Testis (tissue), 5 donors: ENCODE measurements at places on chromosomes 5 and 9.

DNA sequence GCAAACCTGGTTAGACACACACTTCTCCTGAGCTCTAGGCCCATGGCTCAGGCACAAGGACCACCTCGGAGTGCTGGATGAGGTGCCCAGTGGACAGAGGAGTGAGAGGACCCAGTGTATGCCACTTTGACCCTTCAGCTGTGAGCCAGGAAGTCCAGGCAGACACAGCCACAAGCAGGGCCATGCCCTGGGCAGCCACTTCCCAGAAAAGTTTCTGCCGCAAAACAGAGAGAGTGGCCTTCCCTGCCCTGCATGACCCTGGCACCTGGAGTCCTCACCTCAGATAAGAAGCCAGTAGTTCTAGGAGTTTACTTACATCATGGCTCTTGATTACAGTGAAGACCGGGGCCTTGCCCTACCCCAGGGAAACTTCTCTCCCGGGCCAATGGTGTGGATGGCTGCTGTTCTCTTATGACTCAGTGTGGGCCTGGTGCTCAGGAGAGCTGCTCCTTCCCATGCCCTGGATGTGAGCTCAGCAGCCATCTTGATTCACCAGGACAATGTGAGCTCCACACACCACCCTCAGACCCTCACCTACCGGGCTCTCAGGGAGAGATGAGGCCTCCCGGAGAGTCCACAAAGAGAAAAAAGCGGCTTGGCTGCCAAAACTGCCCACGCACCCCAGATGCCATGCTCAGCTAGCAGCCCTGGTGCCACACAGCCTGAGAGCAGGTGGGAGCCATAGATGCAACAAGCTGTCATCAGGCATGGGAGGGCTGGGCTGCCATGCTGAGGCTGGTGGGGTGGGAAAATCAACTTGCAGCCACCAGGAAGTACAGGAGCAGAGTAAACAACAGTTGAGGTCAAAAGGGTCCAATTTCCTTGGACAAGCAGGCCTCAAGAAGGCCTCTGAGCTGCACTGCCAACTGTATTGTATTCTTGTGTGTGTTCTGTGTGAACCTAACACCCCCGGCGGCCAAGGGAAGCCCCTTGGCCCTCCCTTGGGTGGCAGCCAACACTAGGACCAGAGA lies 11.7 kb upstream of the IRF1 start:
- no peaks in the 10 kb centered on the region for H3K4me1 ChIP-seq
- H3K27ac ChIP-seq, result no peak overlapping the region
- no peaks in the 10 kb centered on the region for H3K36me3 ChIP-seq
- no peak overlapping the region for H3K4me3 ChIP-seq

DNA sequence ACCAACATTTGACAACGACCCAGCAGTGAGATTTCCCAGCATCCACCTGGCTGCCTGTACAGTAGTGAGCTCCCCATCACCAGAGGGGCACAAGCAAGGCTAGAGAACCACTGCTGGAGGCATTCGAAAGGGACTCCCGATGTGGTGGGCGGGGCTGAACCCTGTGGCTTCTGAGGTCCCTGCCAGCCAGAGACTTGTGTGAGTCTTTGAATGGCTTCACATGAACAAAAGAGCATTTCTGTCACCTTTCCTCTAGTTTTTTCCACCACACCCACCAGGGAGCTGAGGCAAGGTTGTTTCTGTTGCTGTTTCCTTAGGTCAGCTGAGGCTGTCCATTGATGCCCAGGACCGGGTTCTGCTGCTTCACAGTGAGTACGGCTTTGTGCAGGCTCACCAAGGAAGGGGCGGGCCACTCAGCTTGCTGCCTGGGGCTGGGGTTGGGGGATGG lies 15.7 kb downstream of the RGS3 start:
- H3K4me1 ChIP-seq, result peaks cover 11% of the 10 kb centered on the region
- no peak overlapping the region for H3K4me3 ChIP-seq
- H3K27ac ChIP-seq, result no peak overlapping the region
- H3K36me3 ChIP-seq, result no peaks in the 10 kb centered on the region

DNA sequence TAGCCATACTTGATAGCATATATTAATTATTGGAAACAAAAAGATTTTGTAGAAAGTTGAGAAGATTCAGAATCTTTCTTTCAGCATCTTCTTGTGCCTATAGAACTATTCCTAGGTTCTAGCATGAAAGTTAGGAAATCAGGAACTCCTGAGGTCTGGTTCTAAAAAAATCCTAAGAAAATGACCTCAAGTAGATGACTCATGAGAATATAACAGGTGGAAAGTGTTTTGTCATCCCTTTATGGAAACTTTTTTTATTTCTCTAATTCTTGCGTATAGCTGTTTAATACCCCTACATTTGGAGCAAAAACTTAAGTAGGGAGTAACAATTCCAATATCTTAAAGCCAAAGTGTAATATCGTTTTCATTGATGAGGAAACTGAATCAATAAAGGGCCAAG lies 574.1 kb downstream of the NR2F1-AS1 start:
- H3K4me3 ChIP-seq, result no peak overlapping the region
- H3K36me3 ChIP-seq, result no peaks in the 10 kb centered on the region
- no peak for DNase-seq
- no peak overlapping the region for H3K27ac ChIP-seq
- no peaks in the 10 kb centered on the region for H3K4me1 ChIP-seq

DNA sequence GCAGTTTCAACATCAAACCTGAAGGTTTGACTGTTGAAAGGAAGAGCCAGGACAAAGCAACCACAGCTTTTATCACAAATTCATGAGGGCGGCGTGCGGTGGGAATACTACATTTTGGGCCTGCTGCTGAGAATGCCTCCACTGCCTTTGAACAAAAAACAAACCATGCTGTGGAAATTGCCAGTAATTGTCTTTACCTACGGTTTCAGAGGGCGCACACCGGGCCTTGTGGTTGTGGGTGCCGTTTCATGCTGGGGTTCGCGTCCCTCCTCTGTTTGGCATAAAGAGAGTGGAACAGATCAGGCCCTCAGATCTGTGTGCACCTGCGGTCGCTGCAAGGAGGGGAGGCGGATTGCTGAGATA lies 27.6 kb upstream of the TCF7 start:
- H3K4me1 ChIP-seq, result peaks cover 3% of the 10 kb centered on the region
- H3K27me3 ChIP-seq, result no peaks in the 10 kb centered on the region
- no peak overlapping the region for H3K27ac ChIP-seq
- no peaks in the 10 kb centered on the region for H3K36me3 ChIP-seq
- H3K4me3 ChIP-seq, result no peak overlapping the region

DNA sequence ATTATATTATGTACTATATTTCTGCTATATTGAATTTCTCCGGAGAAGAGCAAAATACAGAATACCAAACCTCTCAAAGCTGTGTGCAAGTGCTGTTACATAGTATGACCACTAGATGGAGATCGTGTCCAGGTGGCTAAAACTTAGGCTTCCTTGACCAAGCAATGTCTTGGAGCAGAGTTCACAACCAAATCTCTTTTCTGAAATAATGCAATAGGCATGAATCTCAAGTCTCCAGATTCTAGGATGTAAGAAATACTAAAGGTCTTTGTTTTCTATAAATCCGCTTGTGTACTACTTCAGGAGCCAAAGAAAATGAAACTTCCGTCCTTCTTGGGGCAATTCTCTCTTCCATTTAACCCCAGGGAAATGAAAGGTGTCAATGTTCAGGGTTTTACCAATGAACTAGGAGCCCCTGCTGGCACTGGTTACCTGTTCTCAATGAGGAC lies 181.5 kb upstream of the RAI14 start:
- H3K4me1 ChIP-seq, result no peaks in the 10 kb centered on the region
- H3K27me3 ChIP-seq, result no peaks in the 10 kb centered on the region
- no peak overlapping the region for H3K4me3 ChIP-seq
- peak; percentile 43 for DNase-seq
- no peak overlapping the region for H3K27ac ChIP-seq
- H3K36me3 ChIP-seq, result no peaks in the 10 kb centered on the region

DNA sequence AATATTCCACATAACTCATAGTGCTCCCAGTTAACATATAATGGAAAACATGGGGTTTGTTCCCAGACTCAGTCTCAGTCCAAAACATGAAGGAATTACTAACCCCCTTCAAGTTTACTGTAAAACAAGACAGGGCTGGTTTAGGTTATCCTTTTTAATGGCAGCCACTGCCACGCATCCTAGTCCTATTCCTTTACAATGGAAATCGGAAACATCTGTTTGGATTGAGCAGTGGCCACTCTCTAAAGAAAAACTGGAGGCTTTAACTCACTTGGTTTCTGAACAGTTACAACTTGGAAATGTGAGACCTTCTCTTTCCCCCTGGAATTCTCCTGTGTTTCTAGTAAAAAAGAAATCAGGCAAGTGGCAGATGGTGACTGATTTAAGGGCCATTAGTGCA lies 609.9 kb upstream of the ACO1 start:
- no peaks in the 10 kb centered on the region for H3K4me1 ChIP-seq
- H3K27ac ChIP-seq, result no peak overlapping the region
- H3K27me3 ChIP-seq, result no peaks in the 10 kb centered on the region
- H3K36me3 ChIP-seq, result no peaks in the 10 kb centered on the region
- H3K4me3 ChIP-seq, result no peak overlapping the region
- DNase-seq, result no peak

DNA sequence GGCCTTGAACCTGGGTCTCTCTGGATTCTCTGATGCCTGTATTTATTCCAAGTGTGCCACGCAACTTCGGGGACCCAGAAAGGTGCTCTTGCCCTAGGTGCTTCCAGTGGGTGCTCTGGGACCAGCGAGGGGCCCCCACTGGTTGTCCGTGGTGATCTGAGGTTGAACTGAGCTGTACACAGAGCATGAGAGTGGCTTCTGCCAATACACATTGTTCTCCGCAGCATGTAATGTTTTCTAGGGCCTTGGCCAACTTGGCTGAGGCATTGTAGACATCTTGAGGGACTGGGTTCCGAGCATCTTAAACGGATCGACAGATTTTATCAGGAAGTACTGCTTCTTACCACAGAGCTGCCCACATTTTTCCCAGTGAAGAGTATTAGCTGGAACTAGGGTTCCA lies 117.9 kb downstream of the MTX3 start:
- no peak overlapping the region for H3K4me3 ChIP-seq
- no peak for DNase-seq
- no peaks in the 10 kb centered on the region for H3K36me3 ChIP-seq
- no peaks in the 10 kb centered on the region for H3K4me1 ChIP-seq
- no peak overlapping the region for H3K27ac ChIP-seq

DNA sequence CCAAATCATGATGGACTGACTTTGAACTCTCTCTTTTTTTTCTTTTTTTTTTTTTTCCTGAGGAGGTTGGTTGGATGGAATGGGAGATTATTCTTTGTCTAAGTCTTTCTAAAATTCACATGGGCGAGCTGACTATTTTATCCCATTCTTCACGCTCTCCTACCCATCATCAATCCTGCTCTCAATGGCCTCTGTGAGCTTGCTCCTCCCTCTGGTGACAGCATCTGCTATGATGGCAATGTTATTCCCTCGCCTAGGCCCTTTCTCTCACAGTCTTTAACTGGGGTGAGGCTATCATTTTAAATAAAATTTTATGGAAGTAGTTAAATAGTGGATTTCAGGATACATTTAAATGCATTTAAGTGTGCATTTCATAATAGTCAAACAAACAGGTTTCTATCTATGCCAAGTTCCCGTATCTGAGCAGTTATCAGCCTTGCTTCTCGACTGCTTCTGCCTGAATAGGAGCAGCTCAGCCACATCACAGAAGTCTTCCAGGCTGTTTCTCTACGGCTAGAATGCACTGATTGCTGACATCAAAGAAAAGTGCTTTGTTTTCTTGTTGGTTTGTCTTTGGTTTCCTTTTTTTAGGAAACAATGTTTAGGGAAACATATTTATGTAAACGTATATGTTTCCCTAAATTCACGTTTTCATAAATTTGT lies 2233.8 kb downstream of the MAT2B start:
- no peaks in the 10 kb centered on the region for H3K36me3 ChIP-seq
- H3K27ac ChIP-seq, result no peak overlapping the region
- no peaks in the 10 kb centered on the region for H3K4me1 ChIP-seq
- no peak for DNase-seq
- no peaks in the 10 kb centered on the region for H3K27me3 ChIP-seq

GRCh38 chr9:107954312-107954711 lies 464.7 kb upstream of the KLF4 start:
- DNase-seq, result no peak
- no peak overlapping the region for H3K4me3 ChIP-seq
- H3K27ac ChIP-seq, result no peak overlapping the region
- H3K4me1 ChIP-seq, result no peaks in the 10 kb centered on the region
- H3K27me3 ChIP-seq, result no peaks in the 10 kb centered on the region

GRCh38 chr5:78162253-78162862 lies 132.1 kb downstream of the AP3B1 start:
- no peaks in the 10 kb centered on the region for H3K27me3 ChIP-seq
- DNase-seq, result no peak
- no peak overlapping the region for H3K4me3 ChIP-seq
- H3K4me1 ChIP-seq, result no peaks in the 10 kb centered on the region

- H3K27me3 ChIP-seq, result no peaks in the 10 kb centered on the region
- H3K36me3 ChIP-seq, result no peaks in the 10 kb centered on the region
- H3K27ac ChIP-seq, result no peak overlapping the region
- peak overlapping the region; percentile 83 for H3K4me3 ChIP-seq
- peaks cover 7% of the 10 kb centered on the region for H3K4me1 ChIP-seq
Measured at GRCh38 chr5:139438707-139439012, 665 bp downstream of the DNAJC18 start.

- H3K27me3 ChIP-seq, result no peaks in the 10 kb centered on the region
- H3K4me1 ChIP-seq, result peaks cover 4% of the 10 kb centered on the region
- H3K4me3 ChIP-seq, result peak overlapping the region; percentile 58
- peak; percentile 34 for DNase-seq
- H3K36me3 ChIP-seq, result no peaks in the 10 kb centered on the region
Measured at GRCh38 chr5:35229076-35230037, 930 bp downstream of the PRLR start.

GRCh38 chr5:179821298-179822058 lies 773 bp downstream of the SQSTM1 start:
- H3K27ac ChIP-seq, result peak overlapping the region; percentile 100
- peak overlapping the region; percentile 100 for H3K4me3 ChIP-seq

DNA sequence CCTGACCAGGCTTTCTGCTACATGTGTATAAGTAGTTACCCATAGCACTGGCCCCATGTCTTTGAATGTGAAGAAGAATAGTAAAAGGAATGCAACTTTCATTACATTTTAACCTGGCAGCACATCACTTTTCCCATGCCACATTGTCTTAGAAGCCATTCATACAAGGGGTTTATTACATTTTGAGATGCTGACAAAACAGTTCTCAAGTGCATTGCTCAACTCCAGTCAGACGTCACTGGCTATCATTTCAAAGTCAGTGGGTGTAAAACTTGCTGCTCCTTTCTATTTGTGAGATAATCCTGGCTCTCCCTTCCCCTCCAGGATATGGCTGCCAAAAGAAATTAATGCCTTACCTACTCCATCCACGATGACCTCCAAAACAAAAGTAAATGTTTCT lies 97.0 kb upstream of the VCAN start:
- no peaks in the 10 kb centered on the region for H3K27me3 ChIP-seq
- H3K4me3 ChIP-seq, result no peak overlapping the region
- H3K4me1 ChIP-seq, result no peaks in the 10 kb centered on the region
- no peak overlapping the region for H3K27ac ChIP-seq
- no peaks in the 10 kb centered on the region for H3K36me3 ChIP-seq
- DNase-seq, result no peak

GRCh38 chr5:36374266-36374862 lies 72.7 kb upstream of the RANBP3L start:
- H3K27me3 ChIP-seq, result no peaks in the 10 kb centered on the region
- peaks cover 8% of the 10 kb centered on the region for H3K4me1 ChIP-seq
- H3K4me3 ChIP-seq, result no peak overlapping the region
- no peak for DNase-seq
- H3K36me3 ChIP-seq, result no peaks in the 10 kb centered on the region
